CD8-positive, alpha-beta memory T cell (primary cell): ENCODE measurements at places on chromosomes 1 and 21. TPM values are rescaled to one million over a fixed set of nuclear protein-coding genes. Genes with fewer than 3 reads are reported as not detected.

DNA sequence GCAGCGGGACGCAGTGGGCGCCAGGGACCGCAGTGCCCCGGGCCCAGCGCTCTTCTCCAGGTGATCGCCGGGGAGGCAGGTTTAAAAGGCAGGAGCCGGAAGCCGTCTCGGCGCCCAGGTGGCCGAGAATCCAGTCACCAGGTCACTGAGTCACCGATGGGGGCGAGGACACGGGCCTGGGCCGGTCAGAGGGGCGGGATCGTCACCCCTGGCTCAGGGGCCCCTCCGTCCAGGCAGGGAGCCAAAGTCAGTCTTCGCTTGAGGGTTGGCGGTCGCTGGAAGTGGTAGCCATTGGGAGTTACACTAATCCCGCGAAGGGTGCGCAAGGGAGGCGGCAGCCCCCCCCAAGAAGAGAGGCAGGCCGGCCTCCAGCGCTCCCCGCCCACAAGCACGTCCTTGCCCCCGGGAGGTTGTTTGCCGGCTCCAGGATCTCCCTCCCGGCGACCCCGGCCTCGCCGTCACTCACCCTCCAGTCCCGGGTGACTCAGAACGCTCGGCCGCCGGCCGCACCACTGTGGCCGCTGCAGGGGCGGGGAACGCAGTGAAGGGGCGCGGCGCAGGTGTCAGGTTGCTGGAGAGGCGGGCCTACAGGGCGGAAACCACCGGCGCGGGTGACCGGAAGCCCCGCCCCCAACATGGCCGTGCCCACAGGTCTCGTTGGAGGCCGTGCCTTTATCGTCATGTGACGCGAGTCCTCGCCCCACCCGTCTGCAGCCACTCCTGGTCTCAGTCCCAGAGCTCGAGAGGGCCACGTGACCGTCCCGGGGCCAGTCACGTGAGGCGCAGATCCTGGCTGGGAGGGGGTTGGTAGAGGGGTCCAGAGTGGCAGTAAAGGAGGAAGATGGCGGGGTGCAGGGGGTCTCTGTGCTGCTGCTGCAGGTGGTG, at the start of the genes CLCN6 and MTHFR:
TSS of gene CLCN6 (plus strand) at position 770 of the 885 bp plus-strand sequence. CDS start at position 842, 72 bp downstream.
TSS of gene MTHFR (minus strand) at position 543 of the 885 bp plus-strand sequence. CDS start 2,848 bp downstream, outside the sequence.
- DNase-seq, result peak; percentile 99

- no peak for DNase-seq
These were observed 104.8 kb downstream of the OMA1 start for GRCh38 chr1:58441699-58442098.

- no peak for DNase-seq
These were observed 230.4 kb downstream of the SLC35F3 start for GRCh38 chr1:234134878-234135277.

Gene RGS1
- 59.6 TPM for total RNA-seq

Gene LRRC39
- 0.53 TPM for total RNA-seq

DNA sequence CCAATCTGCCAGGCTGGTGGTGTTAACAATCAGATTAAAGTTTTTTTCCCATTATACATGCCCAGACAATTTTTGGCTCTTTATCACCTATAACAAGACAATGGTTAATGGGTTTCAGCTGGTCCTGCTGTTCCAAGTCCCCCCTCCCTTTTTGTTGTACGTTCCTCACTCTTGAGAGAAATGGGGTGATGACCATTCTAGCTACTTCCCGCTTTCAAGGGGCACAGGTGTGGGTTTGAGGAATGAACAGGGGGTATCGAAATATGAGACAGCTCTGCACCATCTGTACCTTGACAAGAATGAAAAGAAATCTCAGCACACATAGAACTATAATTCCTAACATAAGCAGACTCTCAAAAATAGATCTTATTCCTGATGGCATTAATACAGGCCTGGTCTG, 326.8 kb downstream of the PTPRU start:
- no peak for DNase-seq

- no peak for DNase-seq
These were observed 111.4 kb upstream of the CDC42BPA start for GRCh38 chr1:227429447-227430359.

DNA sequence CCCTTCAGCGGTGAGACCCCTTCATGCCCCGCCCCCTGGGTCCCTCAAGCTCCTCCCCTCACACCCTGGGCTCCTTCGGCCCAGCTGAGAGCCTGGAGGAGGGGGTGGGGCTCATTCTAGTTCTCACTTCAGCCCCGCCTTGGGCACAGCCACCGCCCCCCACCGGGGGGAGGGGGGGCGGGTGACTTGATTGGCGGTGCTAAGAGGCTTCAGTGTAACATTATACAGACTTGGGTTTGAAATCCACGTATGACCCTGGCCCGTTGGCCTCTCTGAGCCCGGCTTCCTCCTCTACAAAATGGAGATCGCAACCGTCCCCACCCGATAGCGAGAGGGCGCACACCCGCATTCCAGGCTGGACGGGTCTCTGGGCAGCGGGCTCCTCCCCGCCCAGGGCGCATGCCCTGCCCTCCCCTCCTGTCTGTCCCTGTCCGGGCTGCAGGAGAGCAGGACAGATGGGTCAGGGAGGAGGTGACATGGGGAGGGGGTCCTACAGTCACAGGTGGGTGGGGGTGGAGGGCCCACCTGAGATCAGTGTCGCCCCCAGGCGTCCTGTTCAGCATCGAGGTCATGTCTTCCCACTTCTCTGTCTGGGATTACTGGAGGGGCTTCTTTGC, 5.1 kb downstream of the CLCNKB start:
- no peak for DNase-seq

GRCh38 chr1:116472431-116472961, 98.3 kb downstream of the CD58 start:
- DNase-seq, result no peak

- no peak for DNase-seq
These were observed 726.0 kb downstream of the PTPRU start for GRCh38 chr1:29962336-29962735.

- no peak for DNase-seq
These were observed 33.9 kb upstream of the PDC start for GRCh38 chr1:186494832-186495271.

- DNase-seq, result no peak
These were observed 66.3 kb upstream of the PPP2R5A start for GRCh38 chr1:212218911-212219310.

DNA sequence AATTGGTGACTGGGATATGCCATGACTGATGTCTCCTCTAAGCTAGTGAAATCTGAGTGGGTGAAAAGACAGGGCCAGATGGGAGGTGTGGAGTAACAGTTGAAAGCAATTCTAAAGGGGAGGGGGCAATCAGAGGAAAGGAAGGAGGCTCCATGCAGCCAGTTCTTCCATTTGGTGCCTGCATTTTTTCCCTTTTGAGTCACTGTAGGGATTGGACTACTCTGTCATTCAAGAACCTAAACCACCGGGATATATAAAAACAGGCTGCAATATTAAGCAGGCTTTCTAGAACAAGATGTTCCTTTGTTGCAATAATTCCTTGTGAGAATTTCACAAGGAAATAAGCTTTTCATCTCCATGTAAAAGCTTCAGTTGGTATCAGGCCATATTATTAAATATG, 18.3 kb downstream of the CLIC6 start:
- no peak for DNase-seq

DNA sequence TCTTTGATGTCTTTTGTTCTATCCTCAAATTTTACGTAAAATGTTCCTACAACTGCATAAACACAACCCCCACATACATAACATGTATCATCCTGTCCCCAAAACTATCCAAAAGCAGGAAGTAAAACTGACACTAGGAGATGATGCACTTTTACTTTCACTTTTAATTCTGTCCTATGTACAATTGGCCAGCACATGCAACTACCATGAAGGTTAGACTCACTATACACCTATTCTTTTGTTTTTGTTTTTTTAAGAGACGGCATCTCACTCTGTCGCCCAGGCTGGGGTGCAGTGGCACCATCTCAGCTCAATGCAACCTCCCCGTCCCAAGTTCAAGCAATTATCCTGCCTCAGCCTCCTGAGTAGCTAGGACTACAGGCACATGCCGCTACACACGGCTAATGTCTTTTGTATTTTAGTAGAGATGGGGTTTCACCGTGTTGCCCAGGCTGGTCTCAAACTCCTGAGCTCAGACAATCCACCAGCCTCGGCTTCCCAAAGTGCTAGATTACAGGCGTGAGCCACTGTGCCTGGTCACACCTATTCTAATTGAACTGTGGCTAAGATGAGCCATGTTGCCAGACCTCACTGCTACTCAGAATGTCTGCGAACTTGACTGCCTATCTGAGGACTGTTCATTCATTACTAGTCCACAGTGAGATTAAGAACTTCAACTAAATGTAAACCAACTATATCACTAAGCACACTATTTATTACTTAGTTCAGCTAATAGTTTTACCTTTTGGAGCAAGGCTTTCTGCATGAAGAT, 48.0 kb downstream of the TOR3A start:
- DNase-seq, result no peak
